CD8-positive, alpha-beta memory T cell (primary cell): ENCODE measurements at places on chromosomes 2 and 18. TPM values are rescaled to one million over a fixed set of nuclear protein-coding genes. Genes with fewer than 3 reads are reported as not detected.

Gene KCNE4
- total RNA-seq, result not detected

Gene DUSP11
- total RNA-seq, result 34.4 TPM

Gene SP140L
- total RNA-seq, result 32.5 TPM

- H3K27ac ChIP-seq, result no peak overlapping the region
- no peaks in the 10 kb centered on the region for H3K36me3 ChIP-seq
- H3K4me3 ChIP-seq, result no peak overlapping the region
These were observed 438.3 kb downstream of the ZNF521 start for GRCh38 chr18:24913507-24914170.

DNA sequence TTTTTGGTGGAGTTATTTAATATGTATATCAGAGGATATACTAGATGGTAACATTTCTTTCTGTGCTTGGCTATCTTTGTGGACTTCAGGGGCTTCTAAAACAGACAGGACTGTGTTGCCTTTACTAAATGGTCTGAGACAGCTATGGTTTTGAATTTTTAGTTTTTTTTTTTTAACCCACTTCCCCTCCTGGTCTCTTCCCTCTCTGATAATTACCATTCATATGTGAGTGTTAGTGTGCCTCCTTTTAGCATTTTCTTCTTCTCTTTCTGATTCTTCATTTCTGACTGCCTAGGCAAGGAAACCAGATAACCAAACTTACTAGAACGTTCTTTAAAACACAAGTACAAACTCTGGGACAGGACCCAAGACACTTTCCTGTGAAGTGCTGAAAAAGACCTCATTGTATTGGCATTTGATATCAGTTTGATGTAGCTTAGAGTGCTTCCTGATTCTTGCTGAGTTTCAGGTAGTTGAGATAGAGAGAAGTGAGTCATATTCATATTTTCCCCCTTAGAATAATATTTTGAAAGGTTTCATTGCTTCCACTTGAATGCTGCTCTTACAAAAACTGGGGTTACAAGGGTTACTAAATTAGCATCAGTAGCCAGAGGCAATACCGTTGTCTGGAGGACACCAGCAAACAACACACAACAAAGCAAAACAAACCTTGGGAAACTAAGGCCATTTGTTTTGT is 52.7 kb downstream of the SMAD4 start:
- H3K4me1 ChIP-seq, result no peaks in the 10 kb centered on the region
- no peak overlapping the region for H3K27ac ChIP-seq
- no peak overlapping the region for H3K4me3 ChIP-seq
- H3K36me3 ChIP-seq, result peaks cover 17% of the 10 kb centered on the region
- DNase-seq, result no peak

DNA sequence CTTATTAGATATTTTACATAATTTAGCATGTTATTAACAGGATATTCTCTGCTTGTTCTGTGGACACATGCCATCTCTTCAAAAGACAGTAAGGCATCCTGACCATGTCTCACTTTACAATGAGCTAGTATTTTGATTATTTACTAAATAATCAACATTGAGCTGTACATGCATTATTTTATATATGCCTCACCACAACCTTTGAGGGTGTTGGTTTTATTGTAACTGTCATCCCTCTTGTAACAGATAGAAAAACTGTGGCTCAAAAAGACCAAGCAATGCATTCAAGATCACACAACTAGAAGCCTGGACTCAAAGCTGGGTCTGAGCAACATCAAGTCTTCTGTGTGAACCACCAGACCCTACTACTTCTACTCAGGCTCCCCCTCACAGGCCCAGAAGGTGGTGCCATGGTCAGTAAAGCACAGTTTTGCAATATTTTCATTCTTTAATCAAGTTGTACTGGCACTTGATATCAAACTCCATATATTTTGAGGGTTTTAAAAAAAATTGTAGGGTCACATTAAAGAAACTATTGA is 105.1 kb upstream of the ARL5A start:
- no peaks in the 10 kb centered on the region for H3K27me3 ChIP-seq
- no peaks in the 10 kb centered on the region for H3K36me3 ChIP-seq
- no peaks in the 10 kb centered on the region for H3K4me1 ChIP-seq
- no peak overlapping the region for H3K4me3 ChIP-seq

Gene DIPK1C
- total RNA-seq, result not detected

Gene CXCR4
- total RNA-seq, result 102 TPM

- H3K27ac ChIP-seq, result no peak overlapping the region
- H3K4me3 ChIP-seq, result no peak overlapping the region
- no peaks in the 10 kb centered on the region for H3K36me3 ChIP-seq
- no peak for DNase-seq
- no peaks in the 10 kb centered on the region for H3K4me1 ChIP-seq
These were observed 238.5 kb upstream of the FBXO11 start for GRCh38 chr2:48144777-48145176.

- H3K4me1 ChIP-seq, result no peaks in the 10 kb centered on the region
- no peaks in the 10 kb centered on the region for H3K36me3 ChIP-seq
- no peak overlapping the region for H3K4me3 ChIP-seq
- DNase-seq, result no peak
These were observed 328.4 kb upstream of the MAP2 start for GRCh38 chr2:209095432-209095831.

Gene SH3BP4
- total RNA-seq, result 0.18 TPM

DNA sequence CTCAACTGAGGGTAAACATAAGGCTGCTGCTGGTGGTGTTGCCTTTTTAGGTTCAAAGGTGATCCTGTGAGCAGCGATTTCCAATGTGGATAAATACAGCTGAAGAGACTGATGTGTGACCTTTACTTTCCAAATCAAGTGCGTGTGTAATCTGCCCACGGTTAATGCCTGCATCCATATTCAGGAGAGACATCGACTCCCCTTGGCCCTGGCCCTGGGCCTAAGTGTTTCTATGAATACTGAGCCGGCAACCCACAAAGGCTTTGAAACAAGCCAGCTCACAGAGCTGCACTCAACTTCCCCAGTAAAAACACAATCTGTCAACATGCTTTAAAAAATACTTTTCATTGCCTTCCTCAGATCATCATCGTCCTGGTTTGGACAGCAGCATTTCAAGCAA is 1026.6 kb downstream of the TMEM182 start:
- DNase-seq, result no peak
- no peaks in the 10 kb centered on the region for H3K27me3 ChIP-seq
- no peak overlapping the region for H3K27ac ChIP-seq
- no peaks in the 10 kb centered on the region for H3K4me1 ChIP-seq

Gene CXCR1
- not detected for total RNA-seq

Gene CTAGE1
- total RNA-seq, result not detected

GRCh38 chr2:40339026-40339425 is 112.9 kb downstream of the SLC8A1 start:
- H3K27ac ChIP-seq, result no peak overlapping the region
- DNase-seq, result no peak
- H3K36me3 ChIP-seq, result no peaks in the 10 kb centered on the region
- no peaks in the 10 kb centered on the region for H3K4me1 ChIP-seq
- no peak overlapping the region for H3K4me3 ChIP-seq
- H3K27me3 ChIP-seq, result no peaks in the 10 kb centered on the region

- no peaks in the 10 kb centered on the region for H3K36me3 ChIP-seq
- no peaks in the 10 kb centered on the region for H3K27me3 ChIP-seq
- no peak overlapping the region for H3K27ac ChIP-seq
- no peak for DNase-seq
- no peak overlapping the region for H3K4me3 ChIP-seq
These were observed 160.5 kb downstream of the GALNT13 start for GRCh38 chr2:154032220-154032619.

DNA sequence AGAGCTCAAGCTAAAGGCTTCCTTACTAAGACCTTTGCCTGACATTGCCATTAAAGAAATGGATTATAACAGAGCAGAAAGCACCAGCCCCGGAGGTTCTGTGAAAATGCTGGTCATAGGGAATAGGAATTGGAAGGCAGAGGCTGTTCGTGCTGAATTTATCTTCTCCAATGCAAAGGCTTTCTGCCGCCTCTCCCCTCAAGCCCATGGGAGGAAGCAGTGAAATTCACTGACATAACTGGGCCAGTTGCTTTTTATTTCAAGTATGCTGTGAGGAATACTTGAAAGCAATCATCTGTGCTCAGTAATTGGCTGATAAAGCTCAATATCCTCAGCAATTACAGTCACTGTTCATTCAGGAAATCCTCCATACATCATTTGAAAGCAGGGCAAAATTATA is 85.4 kb upstream of the LINC00305 start:
- no peak overlapping the region for H3K27ac ChIP-seq
- DNase-seq, result no peak
- no peaks in the 10 kb centered on the region for H3K4me1 ChIP-seq
- no peak overlapping the region for H3K4me3 ChIP-seq
- no peaks in the 10 kb centered on the region for H3K27me3 ChIP-seq
- no peaks in the 10 kb centered on the region for H3K36me3 ChIP-seq

DNA sequence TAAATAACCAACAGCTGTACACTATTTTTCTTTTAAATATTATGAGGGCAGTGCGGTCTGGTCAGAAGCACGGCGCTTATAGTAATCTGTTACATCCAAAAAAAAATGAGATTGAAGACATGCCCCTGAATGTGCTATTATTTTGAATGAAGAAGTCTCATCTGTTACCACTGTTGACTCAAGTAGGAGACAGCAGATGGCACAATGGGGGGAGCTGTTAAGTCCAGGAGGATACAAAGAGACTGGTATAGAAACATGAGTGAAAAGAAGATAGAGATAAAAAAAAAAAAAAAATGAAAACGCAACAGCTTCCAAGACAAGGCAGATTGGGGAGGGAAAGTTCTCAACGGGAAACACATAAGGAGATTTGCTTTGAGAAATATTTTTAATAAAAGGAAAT is 425.5 kb upstream of the PKDCC start:
- H3K36me3 ChIP-seq, result no peaks in the 10 kb centered on the region
- no peak for DNase-seq
- no peaks in the 10 kb centered on the region for H3K4me1 ChIP-seq
- H3K4me3 ChIP-seq, result no peak overlapping the region

Gene SERPINB10
- not detected for total RNA-seq

GRCh38 chr18:35473562-35473961 is 24.2 kb downstream of the INO80C start:
- DNase-seq, result no peak
- no peaks in the 10 kb centered on the region for H3K4me1 ChIP-seq
- H3K27me3 ChIP-seq, result no peaks in the 10 kb centered on the region
- H3K36me3 ChIP-seq, result no peaks in the 10 kb centered on the region
- no peak overlapping the region for H3K4me3 ChIP-seq

DNA sequence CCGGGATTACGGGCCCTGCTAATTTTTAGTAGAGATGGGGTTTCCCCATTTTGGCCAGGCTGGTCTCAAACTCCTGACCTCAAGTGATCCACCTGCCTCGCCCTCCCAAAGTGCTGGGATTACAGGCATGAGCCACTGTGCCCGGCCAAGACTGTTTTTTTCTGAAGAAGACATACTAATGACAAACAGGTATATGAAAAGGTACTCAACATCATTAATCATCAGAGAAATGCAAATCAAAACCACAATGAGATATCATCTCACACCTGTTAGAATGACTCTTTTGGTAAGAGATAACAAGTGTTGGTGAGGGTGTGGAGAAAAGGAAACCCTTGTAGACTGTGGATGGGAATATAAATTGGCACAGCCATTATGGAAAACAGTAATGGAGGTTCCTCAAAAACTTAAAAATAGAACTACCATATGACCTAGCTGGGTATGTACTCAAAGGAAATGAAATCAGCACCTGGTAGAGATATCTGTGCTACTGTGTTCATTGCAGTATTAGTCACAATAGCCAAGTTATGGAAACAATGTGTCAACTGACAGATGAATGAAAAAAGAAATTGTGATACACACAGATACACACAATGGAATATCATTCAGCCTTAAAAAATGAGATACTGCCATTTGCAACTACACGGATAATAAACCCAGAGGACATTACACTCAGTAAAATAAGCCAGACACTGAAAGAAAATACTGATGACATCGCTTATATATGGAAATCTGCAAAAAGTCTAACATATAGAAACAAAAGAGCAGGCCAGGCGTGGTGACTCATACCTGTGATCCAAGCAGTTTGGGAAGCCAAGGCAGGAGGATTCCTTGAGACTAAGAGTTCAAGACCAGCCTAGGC is 20.8 kb downstream of the SOS1 start:
- no peak overlapping the region for H3K27ac ChIP-seq
- DNase-seq, result no peak
- H3K4me3 ChIP-seq, result no peak overlapping the region
- H3K36me3 ChIP-seq, result no peaks in the 10 kb centered on the region

- DNase-seq, result no peak
- H3K36me3 ChIP-seq, result no peaks in the 10 kb centered on the region
- H3K27ac ChIP-seq, result no peak overlapping the region
- peaks cover 52% of the 10 kb centered on the region for H3K4me1 ChIP-seq
These were observed 5.9 kb upstream of the TMSB10 start for GRCh38 chr2:84899304-84900204.

Gene UGT1A10
- total RNA-seq, result not detected

DNA sequence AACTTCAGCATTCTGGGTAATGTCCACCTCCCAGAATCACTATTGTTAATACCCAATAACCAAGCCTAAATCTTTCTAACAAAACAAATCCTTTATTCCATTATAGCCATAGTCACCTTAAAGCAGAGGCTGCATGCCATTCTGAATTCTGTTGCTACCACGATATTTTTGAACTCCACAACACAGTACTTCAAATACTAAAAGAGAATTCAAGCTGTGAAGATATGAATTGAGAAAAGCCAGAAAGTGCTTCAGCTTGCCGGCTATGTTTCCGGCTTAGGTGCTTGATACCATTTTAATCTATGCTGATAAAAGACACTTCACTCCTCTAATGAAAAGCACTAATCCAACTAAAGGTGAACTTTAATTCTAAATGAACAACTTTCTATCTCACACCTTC is 41.3 kb downstream of the GAREM1 start:
- H3K36me3 ChIP-seq, result no peaks in the 10 kb centered on the region
- H3K27ac ChIP-seq, result no peak overlapping the region
- H3K27me3 ChIP-seq, result peaks cover 4% of the 10 kb centered on the region
- no peaks in the 10 kb centered on the region for H3K4me1 ChIP-seq
- DNase-seq, result no peak

- H3K27me3 ChIP-seq, result no peaks in the 10 kb centered on the region
- H3K27ac ChIP-seq, result no peak overlapping the region
- DNase-seq, result no peak
- no peaks in the 10 kb centered on the region for H3K4me1 ChIP-seq
These were observed 64.0 kb downstream of the TNFRSF11A start for GRCh38 chr18:62388855-62389760.

DNA sequence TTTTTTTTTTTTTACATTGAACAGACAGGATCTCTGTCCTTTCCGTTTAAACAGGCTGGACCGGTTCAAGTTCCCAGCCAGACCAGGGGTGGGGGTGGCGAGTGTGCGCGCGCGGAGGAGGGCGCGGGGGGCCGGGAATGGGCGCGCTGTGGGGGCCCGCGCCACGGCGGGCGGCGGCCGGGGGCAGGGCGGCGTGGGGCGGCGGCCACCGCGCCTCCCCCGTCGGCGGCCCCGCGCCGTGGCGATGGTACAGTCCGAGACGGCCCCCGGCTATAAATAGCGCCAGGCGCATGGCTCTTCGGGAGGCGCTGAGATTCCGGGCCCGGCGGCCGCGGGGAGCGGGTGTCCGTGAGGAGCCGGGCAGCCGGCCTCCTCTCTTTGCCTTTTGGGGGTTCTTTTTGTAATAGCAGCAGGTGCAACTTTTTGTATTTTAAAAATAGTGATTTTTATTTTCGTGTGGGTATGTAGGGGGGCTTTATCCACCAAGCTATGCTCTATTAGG is 430 bp upstream of the CELF4 start:
- DNase-seq, result no peak
- no peak overlapping the region for H3K27ac ChIP-seq
- no peak overlapping the region for H3K4me3 ChIP-seq
- peaks cover 15% of the 10 kb centered on the region for H3K27me3 ChIP-seq
- H3K4me1 ChIP-seq, result no peaks in the 10 kb centered on the region

Gene AGXT
- not detected for total RNA-seq

Gene COL6A3
- 7.0 TPM for total RNA-seq

GRCh38 chr2:121063471-121063870 is 221.5 kb downstream of the TFCP2L1 start:
- no peak overlapping the region for H3K27ac ChIP-seq
- H3K4me1 ChIP-seq, result no peaks in the 10 kb centered on the region
- no peaks in the 10 kb centered on the region for H3K36me3 ChIP-seq
- no peak overlapping the region for H3K4me3 ChIP-seq
- DNase-seq, result no peak
- H3K27me3 ChIP-seq, result no peaks in the 10 kb centered on the region

Gene ARHGAP28
- not detected for total RNA-seq
